Stimulated activated CD8-positive, alpha-beta memory T cell treated with anti-CD3 and anti-CD28 coated beads, Interleukin-4, amount 100 ng/mL, for 1 hour (primary cell): ENCODE measurements at places on chromosomes 2 and 18.

- DNase-seq: no peak
Observed at GRCh38 chr2:118032169-118033013, 18.5 kb upstream of the CCDC93 start.

GRCh38 chr2:8575038-8575833 is 106.6 kb upstream of the ID2 start:
- peak; percentile 34 for DNase-seq

GRCh38 chr2:149715894-149716293 is 128.3 kb upstream of the MMADHC start:
- no peak for DNase-seq

DNA sequence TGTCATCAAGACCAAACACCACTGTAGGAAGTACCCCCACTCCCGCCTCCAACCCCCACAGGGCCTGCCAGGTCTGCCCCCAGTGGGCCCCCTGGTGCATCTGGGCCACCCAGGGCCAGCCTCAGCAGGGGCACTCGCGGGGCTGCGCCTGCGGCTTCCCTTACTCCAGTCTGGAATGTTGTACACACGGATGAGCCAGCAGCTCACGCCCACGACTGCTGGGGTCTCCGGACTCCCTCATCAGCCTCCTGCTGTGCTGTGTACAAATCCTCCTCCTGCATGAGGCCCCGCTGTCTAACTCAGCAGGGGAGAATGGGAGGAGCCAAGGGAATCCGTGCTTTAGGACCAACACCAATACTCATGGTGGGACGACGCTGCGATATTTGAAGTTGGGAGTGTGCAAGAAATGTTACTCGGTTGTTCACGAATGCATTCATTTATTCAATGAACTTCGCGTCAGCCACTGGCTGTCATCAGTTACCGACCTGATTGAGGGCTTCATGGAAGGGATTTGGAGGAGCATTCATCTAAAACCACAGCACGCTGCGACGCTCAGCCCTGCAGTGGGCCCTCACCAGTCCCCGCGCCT is 654 bp upstream of the ASB1 start:
- DNase-seq: no peak

GRCh38 chr2:201866643-201867473 is 60.5 kb downstream of the CDK15 start:
- no peak for DNase-seq
